SK-MEL-5 (cell line): ENCODE measurements at places on chromosomes 5 and 9.
A peak's percentile ranks its signal among the peaks of the same experiment; 100 is the strongest.

DNA sequence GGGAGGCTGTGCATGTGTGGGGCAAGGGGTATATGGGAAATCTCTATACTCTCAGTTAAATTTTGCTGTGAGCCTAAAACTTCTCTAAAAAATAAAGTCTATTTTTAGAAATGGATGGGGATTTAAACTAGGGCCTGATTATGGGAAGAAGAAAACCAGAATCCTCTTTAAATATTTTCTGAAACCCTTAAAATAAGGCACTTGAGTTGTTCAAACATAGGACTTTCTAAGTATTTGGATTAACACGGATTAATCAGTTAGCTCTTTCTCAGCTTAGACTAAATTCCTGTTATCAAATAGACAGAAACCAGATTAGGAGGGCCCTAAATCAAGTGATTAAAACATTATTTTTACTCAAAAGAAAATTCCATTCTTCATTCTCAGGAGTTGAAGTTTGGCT is 438.4 kb downstream of the EFNA5 start:
- no peak for DNase-seq

DNA sequence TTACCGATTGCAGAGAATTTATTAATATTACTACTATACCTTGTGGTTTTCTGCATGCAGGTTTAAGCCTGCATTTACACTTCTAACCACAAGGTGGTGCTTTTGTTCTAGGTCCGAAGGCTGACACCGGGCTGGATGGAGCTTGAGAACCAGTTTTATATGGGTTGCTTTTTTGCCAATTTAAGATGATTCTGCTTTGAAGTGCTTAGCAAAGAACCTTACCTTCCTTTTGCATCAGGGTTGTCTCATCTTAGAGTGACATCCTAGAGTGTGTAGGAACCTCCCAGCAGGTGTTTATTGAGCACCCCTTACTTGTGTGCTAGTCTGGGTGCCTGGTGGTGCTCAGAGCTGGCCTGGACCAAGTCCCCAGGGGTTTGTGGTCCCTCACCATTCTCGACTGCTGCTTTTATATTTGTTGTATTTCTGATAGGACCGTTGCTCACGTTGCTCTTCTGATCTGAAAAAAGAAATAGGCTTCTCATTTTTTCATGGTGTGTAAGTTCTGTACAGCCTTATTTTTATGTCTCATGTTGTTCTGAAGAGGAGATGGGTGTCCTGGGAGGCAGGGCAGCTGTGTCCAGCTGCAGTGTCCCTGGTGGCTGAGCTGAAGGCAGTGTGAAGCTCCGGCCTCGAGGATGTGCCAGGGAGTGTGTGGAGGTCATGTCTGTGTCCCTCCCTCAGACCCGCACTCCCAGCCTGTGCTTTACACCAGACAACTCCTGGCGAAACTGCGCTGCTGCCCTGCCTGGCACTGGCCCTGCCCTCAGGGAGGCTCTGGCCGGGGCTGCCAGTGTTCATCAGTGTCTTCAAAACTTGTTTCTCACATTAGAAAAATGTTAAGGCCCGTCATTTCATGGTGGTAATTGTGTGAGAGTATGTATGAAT is 54.3 kb downstream of the EHMT1 start:
- peak; percentile 71 for DNase-seq

DNA sequence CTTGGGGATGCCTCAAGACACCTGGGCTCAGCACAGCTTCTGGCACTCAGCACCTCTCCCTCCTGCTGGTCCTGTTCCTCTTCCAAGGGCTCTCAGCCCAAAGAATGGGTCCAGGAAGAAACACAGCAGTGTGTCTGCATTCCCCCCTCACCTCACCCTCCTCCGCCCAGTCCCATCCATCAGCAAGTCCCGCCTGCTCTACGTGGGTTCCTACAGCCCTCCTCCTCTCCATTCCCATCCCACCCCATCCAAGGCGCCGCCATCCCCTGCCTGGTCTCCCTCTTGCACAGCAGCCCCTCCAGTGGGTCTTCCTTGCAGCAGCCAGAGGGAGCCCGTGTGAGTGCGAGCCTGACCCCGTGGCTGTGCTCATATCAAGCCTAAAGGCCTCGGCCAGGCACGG is 52.3 kb upstream of the RPL26L1 start:
- DNase-seq = no peak

DNA sequence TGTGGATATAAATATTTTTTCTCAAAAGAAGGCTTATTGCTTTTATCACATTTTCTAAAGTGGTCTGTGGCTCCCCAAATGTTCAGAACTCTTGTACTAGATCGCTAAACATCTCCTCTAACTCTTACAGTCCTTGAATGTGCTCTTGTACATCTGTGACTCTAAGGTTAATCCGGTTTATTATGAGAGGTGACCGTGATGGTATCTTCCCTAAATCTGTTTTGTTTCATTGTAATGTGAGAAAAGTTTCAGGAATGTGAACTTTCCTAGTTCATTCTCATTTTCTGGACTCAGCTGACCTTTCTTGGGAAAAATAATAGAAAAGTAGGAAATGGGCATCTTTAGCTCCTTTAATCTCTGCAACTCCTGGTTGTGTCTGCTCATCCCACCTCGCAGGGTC is 94.5 kb upstream of the CD180 start:
- no peak for DNase-seq

DNA sequence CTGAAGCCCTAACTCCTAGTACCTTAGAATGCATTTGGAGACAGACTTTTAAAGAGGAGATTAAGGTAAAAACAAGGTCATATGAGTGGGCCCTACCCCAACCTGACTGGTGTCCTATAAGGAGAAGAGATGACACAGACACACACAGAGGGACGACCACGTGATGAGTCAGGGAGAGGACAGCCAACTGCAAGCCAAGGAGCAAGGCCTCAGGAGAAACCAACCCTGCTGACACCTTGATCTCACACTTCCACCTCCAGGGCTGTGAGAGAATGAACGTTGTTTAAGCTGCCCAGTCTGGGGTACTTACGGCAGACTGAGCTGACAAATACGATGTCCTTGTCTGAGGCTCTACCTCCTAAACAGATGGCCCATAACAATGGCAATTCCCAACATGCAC is 93.6 kb downstream of the ROR2 start:
- DNase-seq = no peak

GRCh38 chr5:111733571-111733970 is 23.4 kb downstream of the NREP start:
- no peak for DNase-seq

DNA sequence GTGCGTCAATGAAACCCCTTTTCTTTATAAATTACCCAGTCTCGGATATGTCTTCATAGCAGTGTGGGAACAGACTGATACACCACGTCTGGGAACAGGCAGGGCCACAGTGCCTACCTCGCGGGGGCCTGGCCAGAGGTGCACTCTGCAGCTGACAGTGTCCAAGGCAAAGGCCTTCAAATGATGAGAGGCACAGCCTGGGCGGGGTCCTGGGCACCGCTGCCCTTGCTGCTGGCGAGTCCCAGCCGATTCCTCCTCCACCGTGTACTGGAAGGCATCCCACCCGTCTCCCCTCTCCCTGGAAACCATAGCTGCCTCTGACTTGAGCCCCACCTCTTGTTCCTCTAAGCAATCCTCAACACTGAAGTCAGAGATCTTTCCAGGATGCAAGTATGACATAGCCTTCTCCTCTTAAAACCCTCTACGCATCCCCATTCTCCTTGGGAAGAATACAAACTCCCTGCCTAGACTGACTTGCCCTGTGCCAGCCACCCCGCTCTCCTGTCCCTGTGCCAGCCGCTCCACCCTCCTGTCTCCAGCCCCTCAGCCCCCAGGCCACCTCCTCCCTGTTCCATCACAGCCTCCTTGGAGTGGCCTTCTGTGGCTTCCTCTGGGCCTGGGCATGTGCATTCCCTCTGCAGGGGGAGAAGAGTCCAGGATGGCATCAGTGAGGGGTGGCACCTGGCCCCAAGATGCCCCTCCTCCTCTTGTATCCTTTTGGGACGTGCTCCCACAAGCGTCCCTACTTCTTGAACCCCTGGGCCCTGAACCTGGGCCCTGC is 8.1 kb upstream of the COL5A1 start:
- DNase-seq = no peak

DNA sequence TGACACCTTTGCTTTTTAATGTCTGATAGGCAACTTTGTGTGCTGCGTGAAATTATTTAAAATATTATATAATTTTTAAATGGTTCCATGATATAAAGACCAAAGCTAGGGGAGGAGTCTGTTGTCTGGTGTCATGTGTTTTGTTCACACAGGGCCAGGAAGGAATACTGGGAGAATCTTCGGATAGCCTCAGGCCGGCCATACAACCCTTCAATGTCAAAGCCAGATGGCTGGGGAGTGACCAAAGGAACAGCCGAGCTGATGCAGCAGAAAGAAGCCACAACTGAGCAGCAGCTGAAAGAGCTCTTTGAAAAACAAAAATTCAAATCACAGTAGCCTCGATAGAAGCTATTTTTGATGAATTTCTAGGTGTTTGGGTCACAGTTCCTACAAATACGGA is 19.2 kb downstream of the BHMT start:
- peak; percentile 50 for DNase-seq
